ENCODE measurements at places on chromosomes 7 and 10.

DNA sequence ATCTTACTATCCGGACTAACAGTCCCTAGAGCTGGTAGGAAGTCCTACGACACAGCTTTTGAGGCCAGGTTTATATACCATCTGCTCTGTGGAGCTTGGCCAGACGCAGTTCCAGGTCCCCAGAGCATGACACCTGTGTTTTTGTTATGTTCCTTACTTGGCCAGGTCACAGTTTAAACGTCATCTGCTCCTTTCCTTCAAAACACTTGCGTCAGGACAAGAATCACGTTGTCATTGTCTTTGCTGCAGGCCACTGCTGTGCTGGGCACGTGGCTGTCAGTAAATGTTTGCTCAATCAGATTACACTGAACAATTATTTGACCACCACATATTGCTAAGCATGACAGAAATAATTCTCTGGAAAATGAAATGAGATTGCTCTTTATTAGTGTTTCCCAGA, 23.9 kb downstream of the SLC18A2 start:
- peak; percentile 18 for DNase-seq

DNA sequence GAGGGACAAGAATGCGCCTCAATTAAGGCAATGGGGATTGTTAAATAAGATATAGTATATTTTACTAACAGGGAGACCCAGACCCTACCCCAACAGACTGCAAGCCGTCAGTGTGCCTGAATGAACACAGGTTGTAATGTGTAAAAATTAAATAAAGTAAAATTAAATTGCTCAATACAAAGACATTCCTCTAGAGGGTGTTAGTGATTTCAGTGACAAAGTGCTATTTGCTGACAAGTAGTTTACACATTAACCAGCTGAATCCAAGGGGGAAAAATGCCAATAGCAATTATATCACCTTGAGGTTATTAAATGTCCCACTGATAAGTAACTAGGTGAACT, 110.5 kb downstream of the EBF3 start:
- DNase-seq: peak; percentile 81

DNA sequence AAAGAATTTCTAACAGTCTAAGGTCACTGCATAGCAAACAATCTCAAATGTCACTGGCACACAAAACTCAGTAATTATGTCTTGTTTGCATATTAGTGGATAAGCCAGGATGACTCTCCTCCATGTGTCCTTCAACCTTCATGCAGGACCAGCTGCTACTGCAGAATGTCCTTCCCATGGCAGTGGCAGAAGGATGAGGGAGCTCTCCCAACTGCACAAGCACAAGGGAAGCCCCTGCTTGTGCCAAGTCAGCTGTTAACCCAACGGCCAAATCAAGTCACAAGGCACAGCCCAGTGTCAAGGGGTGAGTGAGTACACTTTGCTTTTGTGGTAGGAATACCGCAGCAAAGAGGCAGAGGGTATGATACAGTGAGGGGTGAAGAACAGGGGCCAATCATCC, 59.3 kb upstream of the VWC2 start:
- no peak for DNase-seq

GRCh38 chr10:9510626-9511025, 1456.1 kb downstream of the GATA3 start:
- no peak for DNase-seq

DNA sequence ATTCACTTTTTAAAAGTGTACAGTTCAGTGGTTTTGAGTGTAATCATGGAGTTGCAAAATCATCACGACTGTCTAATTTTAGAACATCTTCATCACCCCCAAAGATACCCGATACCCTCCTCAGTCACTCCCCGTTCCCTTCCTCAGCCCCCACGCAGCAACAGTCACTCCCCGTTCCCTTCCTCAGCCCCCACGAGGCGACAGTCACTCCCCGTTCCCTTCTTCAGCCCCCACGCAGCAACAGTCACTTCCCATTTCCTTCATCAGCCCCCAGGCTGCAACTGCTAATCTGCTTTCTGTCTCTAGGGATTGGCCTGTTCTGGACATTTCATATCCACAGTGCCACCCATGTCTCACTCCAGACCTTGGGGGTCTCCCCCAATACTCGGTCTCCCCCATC, 161.6 kb upstream of the PPP2R2D start:
- no peak for DNase-seq

- DNase-seq: no peak
These were observed 86.4 kb downstream of the SEPTIN14 start for GRCh38 chr7:55776196-55776595.

GRCh38 chr10:57142925-57143576, 782.0 kb upstream of the ZWINT start:
- no peak for DNase-seq

GRCh38 chr10:103669243-103669929, 175.9 kb downstream of the NEURL1 start:
- DNase-seq: no peak

DNA sequence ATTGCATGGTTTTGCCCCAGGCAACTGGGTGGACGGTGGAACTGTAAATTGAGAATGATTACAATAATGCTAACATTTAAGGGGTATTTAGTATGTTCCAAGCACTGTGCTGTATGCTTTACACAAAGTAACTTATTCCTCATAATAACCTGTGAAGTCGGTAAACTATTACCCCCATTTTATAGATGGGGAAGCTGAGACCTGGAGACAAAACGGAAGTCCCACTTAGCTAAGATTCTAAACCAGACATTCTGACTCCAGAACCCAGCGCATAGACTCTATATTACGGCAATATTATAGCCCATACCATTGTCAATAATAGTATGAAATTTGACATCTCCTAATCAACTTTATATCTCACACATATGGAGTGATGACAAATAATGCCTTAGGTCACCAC, 39.9 kb upstream of the TMEM236 start:
- DNase-seq: no peak

GRCh38 chr10:20993830-20994527, 96.9 kb upstream of the NEBL start:
- DNase-seq: no peak

- peak; percentile 9 for DNase-seq
These were observed 140.8 kb downstream of the DGKB start for GRCh38 chr7:14761510-14762296.

- DNase-seq: peak; percentile 33
These were observed 19.9 kb downstream of the TCAF1 start for GRCh38 chr7:143882020-143882603.

DNA sequence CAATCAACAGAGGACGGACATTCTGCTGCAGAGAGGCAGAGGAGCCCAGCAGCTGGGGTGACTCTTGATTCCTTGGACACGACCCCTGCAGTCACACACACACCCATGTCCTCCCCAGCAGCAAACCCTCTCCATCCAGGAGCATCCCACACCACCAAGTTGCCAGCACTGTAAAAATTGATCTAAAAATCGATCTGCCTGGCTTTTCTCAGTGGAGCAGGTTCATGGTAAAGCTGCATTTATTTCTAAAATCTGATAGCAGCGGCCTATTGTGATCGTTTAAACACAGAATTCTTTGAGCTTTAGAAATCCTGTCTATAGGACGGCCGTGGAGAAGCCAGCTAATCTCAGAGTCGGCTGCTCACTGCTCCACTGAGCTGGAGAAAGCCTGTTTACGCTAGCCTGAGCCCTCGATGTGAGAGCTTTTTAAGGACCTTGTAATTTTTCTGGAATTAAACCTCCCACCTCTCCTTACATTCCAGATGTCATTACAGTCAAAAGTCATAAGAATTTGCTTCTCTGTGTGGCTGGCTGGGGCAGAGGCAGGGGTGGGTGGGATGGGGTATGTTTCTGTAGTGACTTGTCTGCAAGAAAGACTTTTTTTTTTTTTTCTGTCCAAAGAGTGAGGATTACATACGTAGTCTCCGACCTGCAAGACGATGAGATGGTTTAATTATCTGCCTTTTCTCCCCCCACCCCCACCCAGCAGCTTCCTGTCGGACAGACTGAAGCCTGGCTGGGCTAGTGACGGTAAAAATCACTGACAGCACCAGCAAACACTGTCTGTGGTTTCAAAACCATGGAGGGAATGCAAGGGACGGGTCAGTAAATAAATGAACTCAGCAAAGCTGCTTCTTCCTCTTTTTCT, 31.6 kb downstream of the TRIM8 start:
- DNase-seq: no peak

DNA sequence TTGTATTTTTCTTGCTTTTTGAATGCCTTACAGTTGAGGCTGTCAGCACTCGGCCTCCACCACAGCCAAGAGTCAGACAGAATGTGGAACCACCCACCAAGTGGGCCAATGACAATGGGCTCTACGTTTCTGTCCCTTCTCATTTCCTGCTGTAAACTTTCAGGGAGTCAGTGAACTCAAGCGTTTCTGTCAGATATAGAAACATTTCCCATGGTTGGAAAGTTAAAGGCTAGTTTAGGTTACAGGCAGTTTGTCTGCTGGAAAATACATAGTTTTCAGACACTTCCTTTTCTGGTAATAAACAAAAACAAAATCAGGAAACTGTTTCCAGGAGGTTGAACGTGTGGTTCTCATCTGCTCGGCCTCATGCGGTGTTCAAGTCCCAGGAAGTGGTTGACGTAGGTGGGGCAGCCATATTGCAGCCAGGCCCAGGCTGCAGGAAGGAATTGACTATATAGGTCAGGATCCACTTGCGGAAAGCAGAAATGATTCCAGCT, 245.1 kb downstream of the CAMK1D start:
- DNase-seq: peak; percentile 31

Data from small intestine (tissue), 16 donors.